Stimulated activated CD8-positive, alpha-beta memory T cell treated with anti-CD3 and anti-CD28 coated beads, Interleukin-15, amount 100 ng/mL, for 4 hours (primary cell): ENCODE measurements at places on chromosomes 7 and 10.

DNA sequence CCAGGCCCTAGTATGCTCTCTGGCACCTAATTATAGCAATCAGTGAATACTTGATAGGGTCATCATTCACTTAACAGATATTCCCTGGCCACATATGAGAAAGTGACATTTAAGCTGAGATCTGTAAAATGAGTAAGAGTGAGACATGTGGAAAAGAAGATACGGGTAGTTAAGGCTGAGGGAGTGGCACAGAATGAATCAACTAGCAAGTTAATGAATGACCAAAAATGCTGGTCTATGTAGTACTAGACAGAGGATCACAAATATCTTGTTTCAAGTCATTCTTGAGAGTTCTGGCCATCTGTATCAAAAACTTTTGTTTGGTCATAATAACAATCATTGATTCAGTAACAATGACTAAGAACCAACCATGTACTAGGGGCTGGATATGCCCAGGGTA, 954.9 kb downstream of the CNTNAP2 start:
- no peak for DNase-seq

DNA sequence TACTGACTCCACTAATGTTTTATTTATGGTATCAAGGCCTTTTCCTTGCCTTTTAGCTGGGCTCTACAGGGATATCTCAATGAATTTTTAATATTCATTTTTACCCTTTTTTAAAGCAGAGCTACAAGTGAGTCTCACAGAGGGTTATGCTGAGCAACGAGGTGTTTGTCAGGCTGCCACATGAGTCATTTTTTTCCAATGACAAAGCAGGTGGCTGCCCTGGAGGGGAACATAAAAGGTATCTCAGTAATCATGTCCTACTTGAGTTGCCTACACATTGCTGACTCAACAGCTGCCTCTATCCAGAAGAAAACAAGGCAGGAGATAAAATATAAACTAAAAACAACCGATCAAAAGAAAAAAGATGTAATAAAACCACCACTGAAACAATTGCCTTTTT, 1004.9 kb upstream of the POT1 start:
- DNase-seq = no peak

DNA sequence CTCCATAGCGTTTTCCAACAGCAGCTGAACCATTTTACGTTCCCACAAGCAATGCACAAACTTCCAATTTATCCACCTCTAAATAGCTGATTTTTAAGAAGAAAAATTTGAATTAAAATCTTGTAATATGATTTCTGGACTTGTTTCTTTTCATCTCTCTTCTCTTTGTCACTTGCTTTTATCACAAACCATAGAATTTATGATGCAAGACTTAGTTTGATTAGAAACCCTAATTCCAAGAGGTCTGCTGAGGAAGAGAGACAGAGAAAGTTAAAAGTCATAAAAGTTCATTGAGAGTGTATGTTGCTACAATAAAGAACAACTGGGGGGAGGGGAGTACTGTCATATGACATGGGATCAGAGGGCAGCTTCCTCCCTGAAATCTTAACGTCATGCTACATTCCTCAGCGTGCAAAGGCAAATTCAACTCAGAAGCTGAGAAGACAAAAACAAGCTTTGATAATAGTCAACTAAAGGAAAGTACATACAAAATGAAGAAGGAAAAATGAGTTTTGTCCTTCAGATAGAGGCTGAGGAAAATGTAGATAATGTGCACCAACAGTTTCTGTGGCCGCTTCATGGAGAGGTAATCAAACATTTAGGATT, 18.4 kb upstream of the CUBN start:
- no peak for DNase-seq

GRCh38 chr10:28492116-28492920, 40.6 kb upstream of the WAC start:
- no peak for DNase-seq
